Fibroblast of villous mesenchyme (primary cell): ENCODE measurements at places on chromosomes 6 and 20. TPM values are rescaled to one million over a fixed set of nuclear protein-coding genes. Genes with fewer than 3 reads are reported as not detected.

GRCh38 chr6:106886922-106887797 lies 87.4 kb downstream of the CD24 start:
- DNase-seq = no peak

GRCh38 chr6:4698901-4699659 lies 77.1 kb upstream of the CDYL start:
- no peak for DNase-seq

GRCh38 chr6:155968921-155969320 lies 513.3 kb upstream of the NOX3 start:
- no peak for DNase-seq

GRCh38 chr20:32918751-32919150 lies 60.0 kb downstream of the EFCAB8 start:
- DNase-seq = no peak

GRCh38 chr6:87342829-87343228 lies 1.8 kb upstream of the C6orf163 start:
- peak; percentile 7 for DNase-seq

GRCh38 chr20:22062874-22063273 lies 357.4 kb downstream of the PAX1 start:
- DNase-seq = no peak

DNA sequence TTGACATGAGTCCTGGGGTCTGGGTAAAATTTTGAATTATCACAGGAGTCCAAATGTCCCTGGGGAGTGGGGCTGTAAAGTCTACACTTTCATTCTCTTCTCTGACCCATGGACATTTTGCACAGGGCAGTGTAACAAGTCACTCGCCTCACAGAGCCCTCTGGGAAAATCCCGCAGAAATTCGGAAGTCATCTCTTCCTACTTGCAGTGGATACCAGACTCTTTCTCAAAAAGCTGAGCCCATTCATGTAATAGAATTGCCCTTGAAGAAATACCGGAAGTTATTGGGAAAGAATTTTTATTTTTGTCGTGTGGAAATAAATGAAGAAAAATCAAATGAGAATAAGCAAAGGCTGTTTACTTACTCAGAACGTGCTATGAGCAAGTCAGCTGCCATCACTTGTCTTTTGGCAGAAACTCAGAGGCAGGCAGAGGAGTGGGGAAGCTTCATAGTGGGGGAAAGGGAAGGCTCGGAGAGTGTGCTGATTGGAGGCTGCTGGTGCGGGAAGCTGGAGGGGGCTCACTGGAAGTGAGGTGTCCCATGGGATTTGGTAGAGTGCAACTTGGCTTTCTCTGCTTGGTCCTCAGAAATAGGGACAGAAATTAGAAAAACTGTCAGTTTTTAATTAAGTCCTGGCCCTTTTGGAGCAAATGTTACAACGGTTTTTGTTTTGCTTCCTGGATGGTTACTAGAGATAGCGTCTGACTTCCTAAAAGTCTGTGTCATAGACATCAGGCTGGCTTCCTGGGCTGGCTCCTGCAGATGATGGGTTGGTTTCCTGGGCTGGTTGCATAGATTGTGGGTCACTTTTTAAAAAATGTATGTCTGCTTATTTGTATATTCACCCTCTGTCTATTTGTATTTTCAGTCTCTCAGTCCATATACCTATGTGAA lies 79.8 kb upstream of the EEF1E1 start:
- peak; percentile 23 for DNase-seq

EYS gene
- under 0.01 TPM in 2 replicates for total RNA-seq

COL21A1 gene
- under 0.01 and 0.64 TPM in 2 replicates for total RNA-seq

DNA sequence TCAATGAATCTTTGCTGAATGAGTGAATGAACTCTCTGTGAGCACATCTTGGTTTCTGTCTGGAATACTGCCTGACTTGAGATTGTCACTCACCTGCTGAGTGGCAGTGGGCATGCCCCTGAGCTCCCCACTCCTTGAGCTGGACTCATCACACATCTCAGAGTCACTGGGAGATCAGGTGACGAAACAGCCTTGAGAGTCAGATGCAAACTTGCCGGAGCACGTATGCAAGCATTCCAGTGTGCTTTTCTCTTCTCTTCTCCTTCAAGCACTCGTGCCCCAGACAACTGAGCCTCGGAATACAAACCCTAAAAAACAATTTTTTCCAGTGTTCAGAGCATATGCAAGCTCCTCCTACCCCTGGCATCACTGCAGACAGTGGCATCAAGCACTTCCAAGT lies 9.4 kb upstream of the BMP7 start:
- DNase-seq = no peak

- DNase-seq = no peak
Measured at GRCh38 chr20:57483287-57484050, 41.5 kb downstream of the CTCFL start.

DSP gene
- 28.1 and 33.2 TPM in 2 replicates for total RNA-seq

- no peak for DNase-seq
Measured at GRCh38 chr6:21586740-21587178, 6.8 kb upstream of the SOX4 start.

DNA sequence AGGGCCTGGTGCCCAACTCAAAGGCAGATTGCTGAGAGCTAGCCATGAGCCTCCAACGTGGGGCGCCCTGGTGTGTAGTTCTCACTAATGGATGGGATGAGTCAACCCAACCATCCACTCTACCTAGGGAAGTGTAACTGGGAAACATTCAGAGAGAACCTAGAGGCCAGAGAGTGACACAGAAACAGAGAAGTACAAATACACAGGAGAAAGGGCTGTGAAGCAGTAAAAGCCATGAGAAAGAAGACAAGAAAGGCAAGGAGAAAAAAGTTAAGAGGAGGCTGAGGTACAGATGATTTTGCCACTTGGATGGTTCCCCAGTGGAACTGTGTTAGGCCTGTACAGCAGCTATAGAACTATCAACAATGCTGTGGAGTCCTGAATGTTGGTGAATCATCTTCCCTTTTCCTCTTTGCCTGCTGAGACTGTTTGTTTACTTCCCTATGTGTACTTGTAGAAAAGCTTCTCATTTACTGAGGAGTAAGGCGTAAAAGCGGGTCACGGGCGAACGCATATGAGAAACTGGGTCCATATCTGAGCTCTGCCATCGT lies 39.0 kb downstream of the MAN1A1 start:
- peak; percentile 40 for DNase-seq

LAMP5 gene
- total RNA-seq = not detected in 2 replicates

ENPP3 gene
- under 0.01 TPM in 1 of 2 replicates, not detected in the other for total RNA-seq

GRCh38 chr6:1542764-1543163 lies 67.0 kb upstream of the FOXC1 start:
- DNase-seq = no peak

DZANK1 gene
- total RNA-seq = 0.64 and 1.3 TPM in 2 replicates

DNA sequence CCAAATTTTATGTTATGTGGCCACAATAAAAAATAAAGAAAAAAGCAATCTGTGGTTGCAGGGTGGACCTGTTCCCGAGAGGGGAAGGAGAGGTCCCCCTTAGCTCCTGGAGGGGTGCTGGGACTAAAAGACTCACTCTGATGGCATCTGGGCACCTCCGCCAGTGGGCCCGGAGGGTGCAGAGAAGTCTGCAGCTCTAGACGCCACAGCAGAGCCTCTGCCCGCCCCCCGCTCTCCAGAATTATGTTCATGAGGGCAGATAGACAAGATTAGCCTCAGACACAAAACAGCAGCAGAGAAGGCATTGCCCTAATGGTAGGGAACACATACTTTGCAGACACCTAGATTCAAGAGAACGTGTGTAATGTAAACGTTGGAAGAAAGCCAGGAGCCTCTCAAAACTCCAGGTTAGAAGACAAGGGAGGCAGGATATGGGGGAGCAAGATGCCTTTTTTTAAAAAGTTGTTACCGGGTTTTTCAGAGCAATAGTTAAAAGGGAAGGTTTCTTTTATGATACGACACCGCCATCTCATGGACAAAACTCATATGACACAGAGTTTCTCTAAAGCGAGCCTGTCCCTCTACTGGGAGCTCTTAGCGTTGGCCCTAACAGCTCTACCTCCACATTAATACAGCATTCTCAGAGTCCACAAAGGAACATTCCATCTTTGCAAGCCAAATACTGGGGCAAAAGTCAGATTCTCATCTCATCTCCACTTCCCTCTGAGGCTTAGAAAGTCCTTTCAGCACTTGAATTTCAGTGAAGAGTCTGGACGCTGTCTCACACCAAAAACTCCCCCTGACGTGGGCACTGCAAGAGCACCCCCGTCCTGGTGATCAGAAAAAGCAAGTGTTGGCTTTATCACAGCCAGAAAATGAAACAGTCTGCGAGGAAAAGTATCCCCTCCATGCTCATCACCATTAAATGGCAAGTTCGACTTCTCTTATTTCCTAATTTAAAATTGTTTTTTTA lies 47.2 kb downstream of the FOXF2 start:
- peak; percentile 72 for DNase-seq

DNA sequence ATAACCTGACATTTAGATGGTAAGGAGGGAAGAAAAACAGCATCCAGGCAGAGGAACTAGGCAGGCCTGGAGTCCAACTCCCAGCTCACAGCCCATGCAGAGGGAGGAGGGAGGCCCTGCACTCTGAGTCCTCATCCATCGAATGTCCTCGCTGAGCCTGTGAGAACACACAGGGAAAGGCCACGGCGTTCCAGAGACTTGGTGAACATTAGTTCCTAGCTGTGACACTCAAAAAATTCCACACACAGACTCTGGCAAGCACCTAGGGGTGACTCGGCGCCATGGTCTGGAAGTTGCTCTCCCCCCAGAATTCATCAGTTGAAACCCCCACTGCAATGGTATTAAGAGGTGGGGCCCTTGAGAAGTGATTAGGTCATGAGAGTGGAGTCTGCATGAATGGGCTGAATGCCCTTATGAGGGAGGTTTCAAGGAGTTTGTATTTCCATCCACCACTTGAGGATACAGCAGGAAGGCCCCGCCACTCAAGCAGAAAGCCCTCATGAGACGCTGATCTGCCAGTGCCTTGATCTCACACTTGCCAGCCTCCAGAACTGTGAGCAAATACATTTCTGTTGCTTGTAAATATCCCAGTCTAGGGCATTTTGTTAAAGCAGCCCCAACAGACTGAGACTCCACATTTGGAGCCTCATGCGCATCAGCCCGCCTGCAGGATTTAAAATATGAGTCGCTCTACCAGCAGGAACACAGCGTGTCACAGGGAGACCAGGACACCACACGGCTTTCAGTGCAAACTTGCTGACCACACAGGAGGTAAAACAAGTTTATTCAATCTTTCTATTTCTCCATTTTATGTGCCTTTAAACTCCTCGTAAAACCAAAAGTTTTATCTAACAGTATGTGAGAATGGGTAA lies 73.9 kb downstream of the WDR27 start:
- no peak for DNase-seq

DNA sequence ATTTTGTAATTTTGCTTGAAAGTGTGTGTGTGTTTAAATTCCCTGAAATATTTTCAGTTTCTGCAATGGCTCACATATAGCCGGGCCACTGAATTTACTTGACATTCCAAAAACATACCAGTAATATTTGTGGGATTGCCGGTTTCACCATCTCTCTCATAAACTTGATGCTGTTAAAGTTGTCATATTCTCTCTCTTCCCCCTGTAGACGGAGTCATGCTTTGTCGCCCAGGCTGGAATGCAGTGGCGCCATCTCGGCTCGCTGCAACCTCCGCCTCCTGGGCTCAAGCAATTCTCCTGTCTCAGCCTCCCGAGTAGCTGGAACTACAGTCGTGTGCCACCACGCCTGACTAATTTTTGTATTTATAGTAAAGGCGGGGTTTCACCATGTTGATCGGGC lies 122.1 kb downstream of the TIAM2 start:
- peak; percentile 90 for DNase-seq

- no peak for DNase-seq
Measured at GRCh38 chr6:105263685-105264610, 84.1 kb upstream of the POPDC3 start.

DNA sequence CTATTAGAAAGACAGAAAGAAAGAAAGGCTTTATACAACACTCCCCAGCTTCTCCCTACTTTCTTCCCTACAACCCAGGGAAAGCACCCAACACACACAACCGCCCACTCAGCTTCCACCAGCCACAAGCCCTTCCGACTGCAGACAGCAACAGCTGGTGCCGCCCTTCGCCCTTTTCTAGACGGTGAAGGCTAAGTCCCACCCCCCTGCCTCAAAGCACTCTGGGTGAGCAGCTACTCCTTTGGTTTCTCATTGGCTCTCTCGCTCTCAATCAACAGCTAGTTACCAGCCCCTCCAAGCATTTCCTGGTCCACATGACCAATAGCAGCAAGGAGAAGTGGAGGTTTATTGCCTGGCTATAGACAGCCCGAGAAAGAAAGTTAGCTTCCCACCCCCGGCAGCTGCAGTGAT lies 230.1 kb upstream of the MOCS1 start:
- DNase-seq = no peak

GRCh38 chr6:23394681-23395080 lies 731.3 kb upstream of the NRSN1 start:
- DNase-seq = no peak

- no peak for DNase-seq
Measured at GRCh38 chr6:127352524-127352923, 9.1 kb upstream of the ECHDC1 start.

DNA sequence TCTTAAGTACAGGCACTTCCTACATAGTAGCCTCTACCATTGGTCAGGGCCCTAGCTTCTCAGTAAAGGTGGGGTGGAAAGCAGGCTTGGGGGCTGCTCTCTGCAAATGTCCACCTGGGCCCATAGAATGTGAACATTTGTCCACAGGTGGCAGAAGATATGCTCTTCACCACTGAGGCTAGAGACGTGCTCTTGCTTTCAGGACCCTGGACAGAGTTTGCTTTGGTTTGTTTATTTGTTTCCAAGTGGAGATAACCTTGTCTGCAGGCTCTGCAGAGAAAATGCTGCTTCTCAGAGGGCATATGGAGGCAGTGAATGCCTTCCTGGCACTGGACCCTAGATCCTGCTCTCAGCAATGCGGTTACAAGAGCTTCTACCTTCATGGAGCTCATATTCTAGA lies 129.0 kb downstream of the F13A1 start:
- DNase-seq = no peak

GRCh38 chr6:109874621-109875020 lies 103.5 kb upstream of the GPR6 start:
- no peak for DNase-seq

- no peak for DNase-seq
Measured at GRCh38 chr6:28884423-28885131, 39.2 kb downstream of the TRIM27 start.

DNA sequence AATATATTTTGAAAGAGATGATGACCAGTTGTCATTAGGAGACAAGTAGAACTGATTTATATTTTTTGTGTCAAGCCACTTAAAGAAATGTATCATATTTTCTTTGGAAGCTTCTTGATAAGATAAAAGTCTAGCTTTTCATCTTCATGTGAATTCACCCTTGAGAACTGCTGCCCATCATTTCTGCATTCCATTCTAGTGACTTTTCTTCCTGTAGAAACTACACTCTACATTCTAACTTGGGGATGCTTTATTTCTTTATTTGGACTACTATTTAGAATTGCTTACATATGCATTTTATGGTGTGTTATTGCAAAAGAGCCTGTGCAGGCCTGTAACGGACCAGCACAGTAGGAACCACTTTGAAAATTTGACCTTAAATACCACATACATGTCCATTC lies 335.0 kb upstream of the KCNQ5 start:
- DNase-seq = peak; percentile 56

DNA sequence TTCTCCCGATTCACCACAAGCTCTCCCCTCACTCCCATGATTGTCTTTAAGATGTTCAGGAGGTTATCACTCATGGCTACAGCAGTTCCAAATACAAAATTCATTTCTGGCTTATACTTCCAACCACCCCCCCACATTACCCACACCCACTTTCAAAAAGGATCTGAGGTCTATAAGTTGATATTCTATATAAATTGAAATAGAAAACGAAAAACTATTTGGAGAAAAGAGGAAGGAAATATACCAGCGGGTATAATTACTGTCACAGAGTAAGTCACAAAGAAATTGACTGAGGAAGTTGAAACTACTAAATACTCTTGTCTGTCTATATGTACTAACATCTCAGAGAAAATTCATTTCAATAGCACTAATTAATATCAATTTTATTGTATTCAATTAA lies 112.7 kb upstream of the TNFAIP3 start:
- no peak for DNase-seq
